Left lung (tissue), 14 donors: ENCODE measurements at places on chromosomes 3 and 15. TPM values are rescaled to one million over a fixed set of nuclear protein-coding genes. Genes with fewer than 3 reads are reported as not detected.

DAPK2 gene
- 59.3 TPM for total RNA-seq

- peak within 1 kb of the TSS; percentile 63 for H3K27ac ChIP-seq
- no peaks in the 10 kb centered on the region for H3K36me3 ChIP-seq
- H3K4me3 ChIP-seq: peak within 1 kb of the TSS; percentile 52
- DNase-seq: peak; percentile 98
- no peaks in the 10 kb centered on the region for H3K27me3 ChIP-seq
Observed at GRCh38 chr15:90249203-90249863, at the start of gene TTLL13. Gene TTLL13 (plus strand): TSS chr15:90249556. CDS start chr15:90250631, 1,075 bp downstream.

DNA sequence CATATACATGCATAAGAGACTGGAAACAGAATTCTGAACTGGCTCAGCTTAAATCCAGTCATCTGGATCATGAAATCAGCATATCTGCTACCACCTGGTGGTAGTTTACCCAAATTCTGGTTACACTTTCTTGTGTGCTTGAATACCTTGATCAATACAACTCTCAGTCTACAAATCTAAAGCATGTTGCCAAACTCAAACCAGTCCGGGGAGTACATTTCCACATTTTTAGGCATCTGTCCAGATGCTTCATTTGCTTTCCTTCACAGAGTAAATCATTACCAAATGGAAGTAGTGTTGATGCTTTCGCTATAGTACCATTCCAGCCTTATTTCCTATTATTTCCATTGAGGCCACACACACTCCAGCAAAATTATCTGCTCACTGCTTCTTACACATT, 126.4 kb downstream of the P2RY1 start:
- H3K4me1 ChIP-seq: no peaks in the 10 kb centered on the region
- no peak overlapping the region for H3K27ac ChIP-seq
- H3K36me3 ChIP-seq: no peaks in the 10 kb centered on the region
- no peak overlapping the region for H3K4me3 ChIP-seq

GRCh38 chr15:68277131-68277602, 378 bp upstream of the FEM1B start:
- peak overlapping the region; percentile 66 for H3K4me3 ChIP-seq
- H3K36me3 ChIP-seq: no peaks in the 10 kb centered on the region
- DNase-seq: peak; percentile 69
- peaks cover 44% of the 10 kb centered on the region for H3K4me1 ChIP-seq
- no peaks in the 10 kb centered on the region for H3K27me3 ChIP-seq

GRCh38 chr3:111603679-111604078, 8.5 kb upstream of the ZBED2 start:
- no peaks in the 10 kb centered on the region for H3K36me3 ChIP-seq
- H3K4me1 ChIP-seq: no peaks in the 10 kb centered on the region
- DNase-seq: no peak
- H3K4me3 ChIP-seq: no peak overlapping the region
